Dorsolateral prefrontal cortex (tissue), 122 donors: ENCODE measurements at places on chromosomes 7 and 10.
A peak's percentile ranks its signal among the peaks of the same experiment; 100 is the strongest.

- DNase-seq = no peak
Observed at GRCh38 chr7:3683546-3684539, 382.8 kb downstream of the SDK1 start.

DNA sequence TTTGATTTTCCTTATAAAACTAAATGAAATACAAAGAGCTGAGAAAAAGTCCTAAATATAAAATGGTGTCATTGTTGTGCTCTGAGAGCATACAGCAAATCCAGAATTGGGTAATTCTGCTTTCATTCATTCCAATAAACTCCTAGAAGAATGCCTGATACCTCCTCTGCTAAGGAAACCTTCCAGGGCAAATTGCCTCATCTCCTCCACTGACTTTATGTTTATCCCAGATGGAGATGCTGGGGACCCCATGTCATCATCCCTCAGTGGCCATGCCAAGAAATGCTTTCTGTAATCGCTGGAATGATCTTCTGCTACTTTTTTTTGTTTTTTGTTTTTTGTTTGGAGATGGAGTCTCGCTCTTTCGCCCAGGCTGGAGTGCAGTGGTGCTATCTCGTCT, 119.3 kb upstream of the PRKCQ start:
- no peak for DNase-seq

DNA sequence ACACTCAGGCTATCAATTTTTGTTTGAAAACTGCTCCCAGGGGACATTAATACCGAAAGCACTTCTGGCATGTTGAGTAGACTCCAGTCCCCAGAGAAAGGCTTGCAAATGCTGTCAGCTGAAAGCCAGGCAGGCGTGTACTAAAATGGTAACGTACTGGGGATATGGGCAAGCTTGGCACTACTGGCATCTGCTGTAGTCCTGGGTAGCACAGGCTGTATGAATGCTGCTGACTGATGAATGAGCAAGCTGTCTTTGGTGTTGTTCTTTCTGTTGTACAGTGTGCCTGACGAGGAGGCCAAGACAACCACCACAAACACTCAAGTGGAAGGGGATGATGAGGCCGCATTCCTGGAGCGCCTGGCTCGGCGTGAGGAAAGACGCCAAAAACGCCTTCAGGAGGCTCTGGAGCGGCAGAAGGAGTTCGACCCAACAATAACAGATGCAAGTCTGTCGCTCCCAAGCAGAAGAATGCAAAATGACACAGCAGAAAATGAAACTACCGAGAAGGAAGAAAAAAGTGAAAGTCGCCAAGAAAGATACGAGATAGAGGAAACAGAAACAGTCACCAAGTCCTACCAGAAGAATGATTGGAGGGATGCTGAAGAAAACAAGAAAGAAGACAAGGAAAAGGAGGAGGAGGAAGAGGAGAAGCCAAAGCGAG, 53.5 kb upstream of the AGBL3 start:
- no peak for DNase-seq

- DNase-seq = no peak
Observed at GRCh38 chr7:117098457-117098856, 145.2 kb downstream of the ST7 start.

- DNase-seq = no peak
Observed at GRCh38 chr7:20144801-20145200, 72.4 kb downstream of the MACC1 start.

DNA sequence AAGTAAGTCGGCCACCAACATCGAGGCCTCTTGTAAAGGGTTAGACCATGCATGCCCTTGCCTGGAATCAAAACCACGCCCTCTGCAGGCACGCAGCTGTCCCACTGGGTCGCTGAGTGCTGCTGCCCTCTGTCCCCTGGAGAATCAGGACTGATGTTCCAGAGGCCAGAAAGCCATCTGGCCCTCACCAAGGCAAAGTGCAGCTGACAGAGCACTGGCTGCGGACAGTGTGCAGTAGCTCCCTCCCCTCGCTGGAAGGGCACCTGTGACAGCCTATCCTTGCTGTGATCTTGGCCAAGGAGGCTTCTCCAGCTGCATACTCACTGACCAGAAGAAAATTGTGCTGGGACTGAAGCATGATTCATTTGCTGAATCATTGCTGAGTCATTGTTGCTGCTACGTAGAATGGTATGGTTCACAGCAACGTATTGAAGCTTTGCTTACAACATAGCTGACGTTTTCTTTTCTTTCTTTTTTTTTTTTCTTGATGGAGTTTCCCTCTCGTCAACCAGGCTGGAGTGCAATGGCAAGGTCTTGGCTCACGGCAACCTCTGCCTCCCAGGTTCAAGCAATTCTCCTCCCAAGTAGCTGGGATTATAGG, 30.4 kb downstream of the DDC start:
- DNase-seq = no peak

- peak; percentile 46 for DNase-seq
Observed at GRCh38 chr10:43940898-43941837, 292.5 kb upstream of the ZNF32 start.

DNA sequence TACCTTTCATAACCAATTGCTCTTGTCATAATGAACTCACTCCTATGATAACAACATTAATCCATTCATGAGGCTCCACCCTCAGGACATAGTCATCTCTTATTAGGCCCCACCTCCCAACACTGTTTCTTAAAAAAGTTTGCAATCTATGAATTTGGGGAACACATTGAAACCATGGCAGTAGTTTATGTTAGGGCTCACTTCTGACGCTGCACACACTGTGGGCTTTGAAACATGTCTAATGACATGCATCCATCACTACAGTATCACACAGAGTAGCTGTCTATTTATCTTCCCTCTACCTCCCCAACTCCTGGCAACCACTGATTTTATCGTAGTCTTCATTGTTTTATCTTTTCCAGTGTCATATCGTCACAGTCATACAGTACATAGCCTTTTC, 299.8 kb downstream of the GLRX3 start:
- DNase-seq = no peak

GRCh38 chr10:133141958-133142340, 18.1 kb upstream of the KNDC1 start:
- DNase-seq = no peak

GRCh38 chr10:88278912-88279311, 304.2 kb downstream of the RNLS start:
- no peak for DNase-seq

DNA sequence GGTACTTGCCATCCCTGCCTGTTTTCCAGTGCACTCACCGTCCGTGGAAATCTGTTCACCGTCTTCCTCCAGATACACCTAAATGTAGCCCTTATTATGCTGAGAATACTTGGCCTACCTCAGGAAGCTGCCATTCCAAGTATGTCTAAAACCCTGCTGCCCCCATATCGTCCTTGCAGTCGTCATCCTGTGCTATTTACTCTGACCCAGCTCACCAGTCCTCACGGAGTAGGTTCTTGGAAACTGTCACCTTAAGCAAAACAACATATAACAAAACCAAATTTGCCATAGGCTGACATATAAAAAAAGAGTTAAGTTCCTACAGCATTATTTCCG, 880 bp upstream of the PIP4K2A start:
- DNase-seq = no peak

GRCh38 chr7:116162254-116162653, 48.1 kb upstream of the TES start:
- no peak for DNase-seq

DNA sequence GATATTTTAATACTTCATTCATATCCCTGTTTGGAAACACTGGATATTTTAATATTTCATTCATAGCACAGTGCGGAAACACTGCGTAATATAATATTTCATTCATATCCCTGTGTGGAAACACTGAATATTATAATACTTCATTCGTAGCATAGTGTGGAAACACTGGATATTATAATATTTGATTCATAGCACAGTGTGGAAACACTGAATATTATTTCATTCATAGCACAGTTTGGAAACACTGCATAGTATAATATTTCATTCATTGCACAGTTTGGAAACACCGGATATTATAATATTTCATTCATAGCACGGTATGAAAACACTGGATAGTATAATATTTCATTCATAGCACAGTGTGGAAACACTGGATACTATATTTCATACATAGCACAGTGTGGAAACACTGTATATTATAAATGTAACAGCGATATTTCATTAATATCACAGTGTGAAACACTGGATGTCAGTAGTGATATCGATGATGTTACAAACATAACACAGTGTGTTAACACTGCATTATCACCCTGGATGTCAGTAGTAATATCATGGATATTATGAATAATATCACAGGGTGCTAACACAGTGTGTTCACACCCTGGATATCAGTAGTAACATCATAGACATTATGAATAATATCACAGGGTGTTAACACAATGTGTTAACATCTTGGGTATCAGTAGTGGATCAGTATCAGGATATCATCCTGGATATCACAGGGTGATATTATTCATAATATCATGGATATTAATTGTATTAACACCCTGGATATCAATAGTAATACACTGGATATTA, 2.9 kb upstream of the TMEM225B start:
- DNase-seq = no peak

- DNase-seq = no peak
Observed at GRCh38 chr7:69403169-69403568, 195.1 kb upstream of the AUTS2 start.

GRCh38 chr7:134744569-134744968, 34.9 kb upstream of the CALD1 start:
- DNase-seq = no peak

DNA sequence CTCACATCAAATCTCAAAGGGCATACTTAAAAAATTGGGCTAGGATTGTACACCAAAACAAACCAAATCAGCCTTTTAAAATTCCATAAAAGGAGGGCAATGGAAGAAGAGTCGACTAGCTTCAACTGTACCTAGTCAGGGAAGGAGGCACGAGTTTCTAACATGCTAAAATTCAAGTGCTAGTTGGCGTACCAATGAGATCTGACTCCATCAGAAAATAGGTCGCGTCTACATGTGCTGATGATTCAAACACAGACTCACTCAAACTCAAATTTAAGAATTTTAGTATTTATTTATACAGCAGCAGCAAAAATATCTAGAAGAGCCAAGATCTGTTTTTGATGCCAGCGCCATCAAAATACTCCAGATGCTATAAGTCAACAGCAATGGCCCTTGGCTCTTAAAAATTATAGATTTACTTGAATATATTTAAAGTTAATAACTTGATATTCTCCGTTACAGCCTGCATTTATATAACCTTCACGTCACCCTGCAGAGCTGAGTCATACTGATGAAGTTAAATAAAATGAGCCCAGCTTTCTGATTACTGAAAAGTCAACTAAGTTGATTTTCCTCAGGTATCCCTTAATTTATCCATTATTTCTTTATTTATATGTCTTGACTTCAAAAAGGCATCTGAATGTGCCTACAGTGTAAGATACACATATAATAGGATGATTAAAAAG, 302.1 kb upstream of the IMMP2L start:
- no peak for DNase-seq

- no peak for DNase-seq
Observed at GRCh38 chr7:10022957-10023356, 950.7 kb upstream of the PHF14 start.

DNA sequence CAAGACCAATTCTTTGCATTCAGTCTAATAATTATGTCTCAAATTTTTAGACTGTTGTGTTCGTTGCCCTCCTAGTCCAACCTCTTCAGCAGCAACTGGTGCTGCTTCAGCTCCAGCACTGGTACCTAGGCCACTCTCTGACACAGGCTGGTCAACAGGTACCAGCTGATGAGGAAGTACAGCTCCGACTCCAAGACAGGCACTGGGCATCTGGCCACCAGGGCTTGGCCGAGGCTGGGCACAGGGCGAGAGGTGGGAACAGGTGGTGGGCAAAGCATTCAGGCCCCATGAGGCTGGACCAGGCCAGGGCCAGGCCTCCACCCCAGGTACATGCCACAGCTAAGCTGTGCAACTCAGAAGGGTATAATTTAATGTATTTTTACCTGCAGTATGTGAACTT, 151.5 kb upstream of the AGR3 start:
- no peak for DNase-seq

DNA sequence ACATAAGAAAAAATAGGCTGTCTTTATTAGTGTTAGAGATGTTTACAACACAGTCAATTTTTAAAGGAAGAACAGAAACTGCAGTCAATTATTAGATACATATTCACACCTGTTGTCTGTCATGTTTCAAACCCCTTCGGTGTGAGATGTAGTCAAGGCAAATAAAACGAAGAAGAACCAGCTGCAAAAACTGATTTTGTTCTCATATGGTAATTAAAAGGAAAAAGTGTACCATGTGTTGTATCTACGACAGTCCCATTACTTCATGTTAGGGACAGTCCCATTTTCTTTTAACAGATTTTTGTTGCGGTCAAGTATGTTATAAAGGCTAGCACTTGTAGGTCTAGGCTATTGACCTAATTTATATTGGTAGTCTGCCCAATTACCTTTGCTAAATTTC, 149.4 kb downstream of the LRRN3 start:
- DNase-seq = no peak

DNA sequence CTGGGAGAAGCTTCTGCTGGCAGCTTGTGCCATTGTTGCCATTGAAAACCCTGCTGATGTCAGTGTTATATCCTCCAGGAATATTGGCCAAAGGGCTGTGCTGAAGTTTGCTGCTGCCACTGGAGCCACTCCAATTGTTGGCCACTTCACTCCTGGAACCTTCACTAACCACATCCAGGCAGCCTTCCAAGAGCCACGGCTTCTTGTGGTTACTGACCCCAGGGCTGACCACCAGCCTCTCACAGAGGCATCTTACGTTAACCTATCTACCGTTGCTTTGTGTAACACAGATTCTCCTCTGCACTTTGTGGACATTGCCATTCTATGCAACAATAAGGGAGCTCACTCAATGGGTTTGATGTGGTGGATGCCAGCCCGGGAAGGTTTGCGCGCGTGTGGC, 220.7 kb downstream of the ADK start:
- no peak for DNase-seq

DNA sequence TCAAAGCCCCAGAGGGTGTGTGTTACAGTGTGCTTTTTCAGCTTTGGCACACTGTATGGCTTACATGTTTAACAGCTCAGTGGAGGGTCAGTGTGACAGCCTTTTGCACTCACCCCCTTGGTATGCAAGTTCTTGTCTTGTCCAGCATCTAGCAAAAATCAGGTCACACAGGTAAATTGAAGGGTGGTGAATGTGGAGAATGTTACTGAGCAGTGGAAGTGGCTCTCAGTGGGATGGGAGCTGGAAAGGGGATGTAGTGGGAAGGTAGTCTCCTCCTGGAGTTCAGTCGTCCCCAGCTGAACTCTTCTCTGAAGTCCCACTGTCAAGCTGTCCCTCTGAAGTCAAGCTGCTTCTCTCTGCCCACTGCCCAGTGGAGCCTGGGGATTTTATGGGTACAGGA, 21.0 kb upstream of the C10orf90 start:
- no peak for DNase-seq

GRCh38 chr10:104323085-104323484, 15.2 kb downstream of the ITPRIP start:
- no peak for DNase-seq

GRCh38 chr10:70622981-70623844, 20.7 kb upstream of the PRF1 start:
- no peak for DNase-seq

GRCh38 chr10:111578076-111578475, 501.2 kb downstream of the ADRA2A start:
- no peak for DNase-seq

DNA sequence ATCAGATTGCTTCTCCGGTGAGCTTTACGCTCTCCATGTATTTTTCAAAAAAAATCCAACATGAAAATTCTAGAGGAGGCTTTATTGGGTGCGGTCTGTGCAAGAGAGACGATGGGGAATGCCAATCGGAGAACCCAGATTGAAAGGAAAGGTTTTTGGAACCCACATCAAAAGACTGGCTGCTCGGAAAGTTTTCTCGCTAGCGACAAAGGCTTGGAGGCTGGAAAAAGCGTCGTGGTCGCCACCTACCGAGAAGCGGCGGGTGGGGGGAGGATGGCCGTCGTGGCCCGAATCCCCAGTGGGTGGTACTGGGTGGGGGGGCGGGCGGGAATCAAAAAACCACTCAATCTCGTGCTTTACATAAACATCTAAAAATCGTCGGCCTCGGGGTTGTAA, 1.1 kb upstream of the GTF2I start:
- peak; percentile 78 for DNase-seq
